ENCODE measurements at places on chromosomes 6 and 20.
A peak's percentile ranks its signal among the peaks of the same experiment; 100 is the strongest.

GRCh38 chr20:50931306-50932015 is at the start of gene ADNP:
Gene ADNP, minus strand, starts transcription at chr20:50931437. Its CDS starts 27,441 bp downstream, at chr20:50903996.
- DNase-seq: peak; percentile 90

DNA sequence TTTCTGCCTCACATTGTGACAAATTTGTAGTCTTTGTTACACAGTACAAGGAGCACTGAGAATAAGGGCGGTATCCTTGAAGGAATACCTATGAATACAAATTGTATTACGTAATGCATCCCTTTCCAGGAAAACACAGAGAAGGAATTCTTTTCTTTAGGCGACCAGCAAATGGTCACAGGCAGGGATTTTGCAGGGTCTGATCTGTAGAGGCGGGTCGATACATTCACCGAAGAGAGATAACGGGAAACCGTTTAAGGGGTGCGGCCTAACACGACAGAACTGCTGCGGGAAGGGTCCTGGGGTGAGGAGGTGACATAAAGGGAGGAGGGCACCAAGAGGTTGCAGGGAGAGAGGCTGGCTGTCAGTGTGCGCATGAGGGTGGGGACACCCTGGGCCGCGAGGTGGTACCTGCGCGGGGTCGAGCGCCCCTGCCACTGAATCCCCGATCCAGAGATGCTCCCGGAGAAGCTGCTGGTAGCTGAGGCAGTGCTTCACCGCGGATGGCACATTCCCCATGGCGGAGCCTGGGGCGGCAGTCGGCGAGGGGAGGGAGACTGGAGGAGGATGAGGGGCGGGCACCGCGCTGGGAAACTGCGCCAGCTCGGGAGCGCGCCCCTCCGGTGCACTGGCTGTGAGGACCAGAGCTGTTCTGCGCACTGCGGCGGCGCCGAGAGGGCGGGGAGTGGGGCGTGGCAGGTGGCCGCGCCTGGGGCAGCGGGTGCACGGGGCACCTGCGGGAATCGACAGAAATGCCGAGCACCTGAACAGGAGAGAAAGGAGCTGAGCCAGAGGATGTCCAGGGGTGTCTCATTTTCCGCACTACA is at the start of gene HMGCLL1:
TSS of gene HMGCLL1 (minus strand) at position 656 of the 827 bp plus-strand sequence. CDS start at position 519, 137 bp downstream.
- DNase-seq: no peak

DNA sequence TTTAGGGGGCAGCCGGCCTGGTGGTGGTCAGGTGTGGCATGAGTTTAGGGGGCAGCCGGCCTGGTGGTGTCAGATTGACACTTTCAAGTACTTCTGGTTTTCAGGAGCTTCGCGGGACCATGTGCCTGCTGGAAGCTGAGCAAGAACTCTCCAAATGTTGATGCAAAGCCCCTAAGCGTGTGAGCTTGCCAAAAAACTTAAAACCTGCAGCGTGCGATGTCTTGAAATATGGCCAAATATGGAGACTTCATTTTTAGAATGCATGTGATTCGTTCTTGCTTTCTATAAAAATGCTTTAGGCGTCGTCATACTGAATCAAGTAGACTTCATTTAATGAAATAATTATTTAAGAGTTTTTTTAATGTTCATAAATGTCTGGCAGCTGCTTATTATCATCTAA is 149.4 kb downstream of the SMOC2 start:
- no peak for DNase-seq

DNA sequence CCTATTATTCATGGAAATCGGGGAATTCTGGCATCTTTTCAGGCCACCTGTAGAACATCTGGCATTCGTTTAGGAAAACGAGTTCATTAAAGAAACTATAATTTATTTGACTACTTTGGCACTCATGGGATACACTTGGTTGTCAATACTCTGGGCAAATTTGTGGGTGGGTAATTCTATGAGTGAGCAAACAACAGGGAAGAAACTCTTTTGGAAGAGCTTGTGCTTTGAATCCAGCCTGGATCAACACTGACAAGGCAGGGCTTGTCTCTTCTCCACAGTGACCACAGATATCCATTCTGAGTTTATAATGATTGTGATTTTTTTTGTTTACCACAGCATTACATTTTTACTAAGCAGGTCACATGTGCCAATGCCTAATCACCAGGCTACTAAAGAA is 394.7 kb downstream of the THBS2 start:
- DNase-seq: no peak

Data from EH (cell line).